Effector CD4-positive, alpha-beta T cell (primary cell): ENCODE measurements at places on chromosomes 3 and 15.

GRCh38 chr3:21697707-21698106 is 53.3 kb downstream of the ZNF385D start:
- no peak for DNase-seq

DNA sequence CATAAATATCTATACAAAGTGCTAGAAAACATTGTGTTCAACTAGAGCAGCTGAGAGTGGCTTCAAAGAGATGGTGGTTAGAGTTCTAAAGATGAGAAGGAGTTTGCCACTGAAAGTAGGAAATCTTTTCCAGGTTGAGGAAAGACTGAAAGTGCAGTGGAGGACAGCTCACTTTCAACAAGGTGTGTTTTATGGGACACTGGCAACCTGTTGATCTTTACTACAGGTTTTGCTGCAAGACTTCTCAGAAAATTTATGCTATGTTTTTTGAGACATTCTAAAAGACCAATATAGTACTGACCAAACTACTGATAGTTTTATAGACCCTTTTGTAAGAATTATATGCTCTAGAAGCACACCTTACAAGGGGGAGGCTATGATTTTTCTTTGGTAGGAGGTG is 3.8 kb downstream of the CHRNA7 start:
- DNase-seq = no peak

GRCh38 chr3:908839-909238 is 184.0 kb upstream of the CNTN6 start:
- no peak for DNase-seq

DNA sequence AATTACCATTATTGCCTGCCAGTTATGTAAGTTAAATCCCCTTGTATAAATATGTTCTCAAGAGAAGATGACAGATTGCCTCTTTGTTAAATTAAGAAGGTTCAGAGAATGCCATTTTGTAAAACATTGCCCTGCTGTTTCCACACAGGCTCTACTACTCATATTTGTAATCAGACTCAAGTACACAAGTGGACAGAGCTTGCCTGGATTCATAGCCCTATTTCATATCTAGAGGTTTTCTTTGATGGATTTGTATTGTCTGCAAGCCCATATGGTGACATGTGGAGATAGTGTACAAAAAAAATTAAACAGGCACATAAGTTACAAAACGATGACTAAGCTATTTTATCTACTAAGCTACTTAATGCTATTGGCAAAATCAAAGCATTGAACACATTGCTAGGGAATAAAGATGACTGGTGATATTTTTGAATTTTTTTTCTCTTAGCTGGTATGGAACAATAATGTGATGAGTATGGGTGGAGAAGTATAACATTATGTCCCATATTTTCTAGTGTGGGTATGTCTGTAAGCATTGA is 1286.6 kb upstream of the ALCAM start:
- no peak for DNase-seq

GRCh38 chr3:38138349-38139190 is at the start of gene MYD88:
Gene MYD88 (plus strand): TSS chr3:38138661. CDS start chr3:38138701, 40 bp downstream.
- peak; percentile 78 for DNase-seq

DNA sequence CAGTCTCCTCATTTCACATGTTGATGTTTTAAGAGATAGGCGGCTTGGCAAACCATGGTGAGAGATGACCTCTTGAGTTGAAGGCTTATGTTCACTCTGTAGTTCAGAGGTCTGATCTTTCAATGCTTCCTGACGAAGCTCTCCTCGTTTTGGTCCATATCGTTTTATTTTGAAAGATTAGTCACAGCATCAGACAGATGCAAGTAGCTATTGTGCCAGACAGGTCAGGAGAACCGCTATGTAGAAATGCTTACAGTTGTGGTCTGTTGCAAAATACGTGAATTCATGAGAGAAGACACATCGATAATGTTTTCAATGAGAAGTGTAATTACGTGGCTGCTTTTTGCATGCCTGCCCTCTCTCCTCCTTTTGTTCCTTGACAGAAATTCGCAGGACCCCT is 47.5 kb downstream of the CHL1 start:
- no peak for DNase-seq

GRCh38 chr15:70235347-70235746 is 137.6 kb upstream of the TLE3 start:
- DNase-seq = no peak

GRCh38 chr3:139361276-139361675 is 17.5 kb downstream of the MRPS22 start:
- no peak for DNase-seq

DNA sequence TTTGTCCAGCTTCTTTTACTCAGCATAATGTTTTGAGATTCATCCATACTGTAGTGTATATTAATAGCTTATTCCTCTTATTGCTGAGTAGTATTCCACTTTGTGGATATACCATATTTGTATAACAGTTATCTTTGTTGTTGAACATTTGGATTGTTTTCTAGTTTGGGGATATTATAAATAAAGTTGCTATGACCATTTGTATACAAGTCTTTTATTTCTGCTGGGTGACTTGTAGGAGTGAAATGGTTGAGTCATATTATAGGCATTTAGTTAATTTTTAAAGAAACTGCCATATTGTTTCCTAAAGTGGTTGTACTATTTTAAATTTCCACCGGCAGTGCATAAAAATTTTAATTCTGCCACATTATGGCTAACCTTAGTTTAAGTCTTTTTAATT is 53.4 kb downstream of the RPL39L start:
- no peak for DNase-seq

DNA sequence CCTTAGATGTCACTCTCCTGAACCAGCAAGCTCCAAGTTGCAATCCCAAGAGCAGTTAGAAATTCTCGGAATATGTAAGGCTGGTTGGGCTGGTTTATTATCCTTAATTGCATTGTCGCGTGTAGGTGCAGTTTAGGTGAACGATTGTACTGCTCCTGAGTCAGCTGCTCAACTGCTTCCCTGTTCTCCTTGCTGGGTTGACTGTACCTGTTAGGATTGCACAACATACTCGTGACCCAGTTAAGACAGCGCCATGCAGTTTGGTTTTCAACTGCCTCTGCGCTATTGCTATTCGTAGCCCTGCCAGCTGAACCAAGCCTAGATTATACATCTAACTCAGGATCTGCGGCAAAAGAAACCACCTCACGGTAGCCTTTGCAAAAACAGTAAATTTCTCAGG is 41.0 kb downstream of the BCL2L10 start:
- DNase-seq = no peak

DNA sequence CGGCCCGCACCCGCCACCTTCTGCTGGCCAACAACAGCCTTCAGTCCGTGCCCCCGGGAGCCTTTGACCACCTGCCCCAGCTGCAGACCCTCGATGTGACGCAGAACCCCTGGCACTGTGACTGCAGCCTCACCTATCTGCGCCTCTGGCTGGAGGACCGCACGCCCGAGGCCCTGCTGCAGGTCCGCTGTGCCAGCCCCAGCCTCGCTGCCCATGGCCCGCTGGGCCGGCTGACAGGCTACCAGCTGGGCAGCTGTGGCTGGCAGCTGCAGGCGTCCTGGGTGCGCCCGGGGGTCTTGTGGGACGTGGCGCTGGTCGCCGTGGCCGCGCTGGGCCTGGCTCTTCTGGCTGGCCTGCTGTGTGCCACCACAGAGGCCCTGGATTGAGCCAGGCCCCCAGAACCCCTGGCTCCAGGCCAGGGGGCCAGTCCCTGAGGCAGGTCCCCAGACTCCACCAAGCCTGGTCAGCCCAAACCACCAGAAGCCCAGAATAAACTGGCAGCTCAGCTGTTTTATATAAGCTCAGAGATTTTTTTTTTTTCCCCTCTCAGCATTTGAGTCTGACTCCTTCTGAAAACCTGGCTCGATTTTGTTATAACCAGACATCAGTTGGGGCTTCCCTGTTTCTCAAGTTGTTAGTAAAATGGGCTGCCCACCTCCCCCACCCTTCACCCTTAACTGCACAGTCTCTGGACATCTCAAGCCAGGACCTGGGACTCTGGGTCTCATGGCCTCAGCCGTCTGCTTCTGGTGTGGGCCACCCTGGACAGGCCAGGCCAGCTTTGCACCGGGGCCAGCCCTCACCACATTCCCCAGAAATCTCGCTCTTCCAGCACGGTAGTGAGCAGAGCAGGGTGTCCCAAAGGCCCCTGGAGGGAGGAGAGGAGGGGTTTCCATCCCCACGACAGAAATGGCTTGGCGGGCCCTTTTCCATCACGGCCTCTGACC is 1.6 kb downstream of the GP9 start:
- DNase-seq = no peak
